NCI-H2171 (cell line): ENCODE measurements at places on chromosomes 11 and 22.
A peak's percentile ranks its signal among the peaks of the same experiment; 100 is the strongest.

DNA sequence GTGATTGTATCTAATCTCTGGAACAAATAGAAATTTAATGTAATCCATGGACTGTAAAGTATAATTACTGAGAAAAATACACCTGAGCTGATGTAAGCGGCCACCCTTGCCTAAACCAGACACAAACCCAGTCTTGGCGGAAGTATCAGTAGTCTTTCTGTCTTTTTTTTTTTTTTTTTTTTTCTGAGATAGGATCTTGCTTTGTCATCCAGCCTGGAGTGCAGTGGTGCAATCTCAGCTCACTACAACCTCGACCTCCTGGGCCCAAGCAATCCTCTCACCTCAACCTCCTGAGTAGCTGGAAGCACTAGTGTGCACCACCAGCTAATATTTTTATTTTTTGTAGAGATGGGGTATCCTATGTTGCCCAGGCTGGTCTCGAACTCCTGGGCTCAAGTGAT lies 5.5 kb upstream of the CXCR5 start:
- DNase-seq = no peak

GRCh38 chr22:20021196-20022181 lies 579 bp downstream of the TANGO2 start:
- no peak for DNase-seq

DNA sequence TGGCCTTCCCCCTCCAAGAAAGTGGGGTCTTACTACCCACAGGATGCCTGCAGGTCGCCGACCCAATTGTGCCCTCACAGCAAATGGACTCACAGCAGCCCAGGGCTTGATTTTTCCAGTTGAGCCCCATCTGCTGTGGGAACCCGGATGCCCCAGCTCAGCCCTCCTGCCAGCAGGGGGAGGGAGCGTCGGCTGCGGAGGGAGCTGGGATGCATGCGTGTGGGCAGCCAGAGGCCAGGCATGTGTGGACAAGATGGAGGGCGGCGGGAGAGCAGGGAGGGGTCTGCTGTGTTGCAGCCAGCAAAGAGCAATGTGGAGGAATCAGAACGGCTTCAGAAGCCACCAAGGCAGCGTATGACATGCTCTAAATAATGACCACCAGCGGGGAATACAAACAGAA lies 41.0 kb upstream of the EIF3D start:
- DNase-seq = no peak

DNA sequence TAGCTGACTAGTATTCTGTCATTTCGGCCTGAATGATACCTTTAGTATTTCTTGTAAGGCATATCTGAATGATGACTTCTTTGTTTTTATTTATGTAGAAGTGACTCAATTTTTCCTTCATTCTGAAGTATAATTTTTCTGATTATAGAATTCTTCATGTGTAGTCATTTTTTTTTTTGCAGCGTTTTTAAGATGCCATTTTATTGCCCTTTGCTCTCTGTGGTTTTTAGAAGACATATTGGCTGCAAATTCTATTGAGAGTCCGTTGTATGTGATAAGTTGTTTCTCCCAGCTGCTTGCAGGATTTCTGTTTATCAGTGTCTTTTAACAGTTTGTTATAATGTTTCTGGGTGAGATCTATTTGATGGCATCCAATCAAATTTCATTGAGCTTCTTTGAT lies 1224.8 kb downstream of the JRKL start:
- DNase-seq = no peak

DNA sequence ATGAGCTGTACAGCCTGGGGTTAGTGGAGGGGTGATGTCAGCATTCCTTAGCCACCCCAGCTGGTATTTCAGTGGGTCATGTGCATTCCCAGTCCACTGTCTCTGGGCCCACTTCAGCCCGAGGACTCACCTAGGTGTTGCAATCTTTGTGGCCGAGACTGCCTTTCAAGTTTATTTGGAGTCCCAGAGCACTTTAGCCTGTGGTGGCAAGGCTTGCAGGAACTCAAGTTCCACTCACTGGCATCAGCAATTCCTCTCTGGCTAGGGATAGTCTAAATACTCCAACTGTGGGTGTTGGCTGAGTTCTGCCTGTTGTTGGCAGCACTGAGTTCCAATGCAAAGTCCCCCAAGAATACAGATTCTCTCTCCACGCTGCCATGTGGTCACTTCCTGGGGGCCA lies 191.6 kb upstream of the PGR start:
- DNase-seq = no peak

- DNase-seq = no peak
Measured at GRCh38 chr22:37182101-37182948, 5.7 kb downstream of the C1QTNF6 start.

DNA sequence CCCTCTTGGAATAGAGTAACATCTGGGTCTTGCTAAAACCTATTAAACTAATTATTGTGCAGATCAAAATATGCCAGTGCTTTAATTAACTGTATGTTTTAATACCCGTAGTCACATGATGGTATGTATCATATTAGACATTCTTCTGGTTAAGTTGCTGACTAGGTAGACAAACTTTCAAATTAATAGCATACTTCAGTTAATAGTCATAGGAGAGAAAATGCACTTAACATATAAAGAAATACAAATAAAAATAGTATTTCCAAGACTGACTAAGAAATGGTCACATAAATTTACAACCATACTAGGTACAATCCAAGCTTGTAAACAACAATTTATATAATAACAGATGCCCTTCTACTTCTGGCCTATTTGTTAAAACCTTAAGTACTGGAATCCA lies 7.6 kb upstream of the EXPH5 start:
- DNase-seq = no peak

DNA sequence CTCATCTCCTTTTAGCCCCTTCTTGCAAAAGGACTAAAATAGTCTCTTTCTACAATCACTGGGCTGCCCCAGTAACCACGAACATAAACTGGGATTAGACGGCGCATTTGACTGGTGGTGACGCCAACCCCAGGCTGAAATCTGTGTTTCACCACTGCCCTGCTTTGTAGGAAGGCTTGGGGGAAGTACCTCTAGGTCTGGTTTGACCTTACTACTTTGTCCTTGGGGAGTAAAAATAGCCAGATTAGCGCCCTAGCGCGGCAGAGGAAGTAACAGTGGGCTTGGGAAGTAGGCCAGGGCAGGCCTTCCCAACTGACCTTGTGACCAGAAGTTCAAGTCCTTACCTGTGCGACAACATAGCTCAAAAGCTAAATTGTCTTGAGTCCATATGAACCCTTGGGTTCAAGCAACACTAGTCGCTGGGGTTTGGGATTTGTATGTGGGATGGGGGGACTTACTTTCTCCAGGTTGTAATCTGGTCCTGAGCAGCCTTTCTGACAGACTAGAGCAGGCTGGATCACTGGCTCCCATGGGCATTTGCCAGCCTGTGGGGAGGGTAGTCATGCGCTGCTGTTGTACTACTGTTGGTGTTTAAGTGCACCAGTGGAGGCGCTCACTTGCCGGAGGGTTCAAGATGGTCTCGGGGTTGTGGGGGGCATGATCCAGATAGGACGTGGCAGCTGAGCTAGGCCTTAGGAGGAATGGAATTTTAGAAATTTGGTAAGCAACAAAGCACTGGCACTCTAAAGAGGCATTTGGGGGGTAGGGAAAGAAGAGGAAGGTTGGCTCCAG lies 953 bp upstream of the PACS1 start:
- peak; percentile 60 for DNase-seq

GRCh38 chr11:92793189-92793588 lies 176.3 kb upstream of the MTNR1B start:
- no peak for DNase-seq

DNA sequence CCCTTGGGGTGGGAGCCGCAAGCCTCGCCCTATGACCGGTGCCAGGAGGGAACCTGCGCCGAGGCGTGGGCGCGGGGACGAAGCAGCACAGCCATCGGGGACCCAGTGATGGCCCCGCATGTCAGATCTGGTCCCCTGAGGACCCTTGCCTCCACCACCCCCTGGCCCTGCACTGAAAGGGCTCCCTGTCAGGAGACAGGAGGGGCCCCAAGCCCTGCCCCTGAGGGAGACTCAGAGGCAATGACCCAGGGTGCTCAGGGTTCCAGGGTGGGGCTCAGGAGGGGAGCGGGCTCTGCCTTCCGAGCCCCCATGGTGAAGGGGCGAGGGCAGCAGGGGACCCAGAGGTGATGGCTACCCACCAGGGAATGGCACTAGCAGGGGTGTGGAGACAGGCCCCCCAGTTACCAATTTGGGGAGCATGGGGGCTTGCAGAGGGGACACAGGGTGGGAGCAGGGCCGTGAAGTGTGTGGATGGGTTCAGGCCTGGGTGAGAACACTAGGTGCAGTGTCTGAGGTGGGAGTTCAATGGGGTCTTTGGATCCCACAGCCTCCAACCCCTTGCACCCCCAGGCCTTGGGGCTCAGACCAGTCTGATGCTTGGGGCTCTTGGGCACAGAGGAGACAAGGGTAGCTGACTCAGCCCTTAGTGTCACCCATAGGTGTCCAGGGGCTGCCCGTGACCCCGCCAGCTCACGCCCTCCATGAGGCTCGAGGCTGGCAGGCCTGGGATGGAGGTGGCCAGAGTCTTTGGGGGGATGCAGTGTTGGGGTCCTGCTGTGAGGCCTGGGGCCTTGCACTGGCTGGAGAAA lies 499 bp downstream of the LRRC56 start:
- no peak for DNase-seq

DNA sequence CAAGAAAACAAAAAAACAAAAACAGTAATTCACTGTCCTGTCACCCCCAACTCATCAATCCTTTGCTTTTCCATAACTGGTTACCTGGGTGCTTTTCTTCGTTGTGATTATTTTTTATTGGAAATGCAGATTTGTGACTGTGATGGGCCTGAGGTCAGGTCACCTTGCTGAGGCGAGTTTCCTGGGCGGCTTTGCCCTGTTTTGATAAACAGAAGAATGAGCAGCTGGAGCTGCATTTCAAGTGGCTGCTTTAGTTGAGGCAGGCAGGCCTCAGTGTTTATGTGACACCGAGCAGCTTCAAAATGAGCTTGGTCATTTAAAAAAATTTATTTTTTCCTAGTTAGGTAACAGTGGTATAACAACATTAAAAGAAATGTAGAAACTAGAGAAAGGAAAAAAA lies 22.2 kb downstream of the PTPRJ start:
- peak; percentile 49 for DNase-seq

GRCh38 chr11:110497231-110497978 lies 67.7 kb downstream of the FDX1 start:
- no peak for DNase-seq

DNA sequence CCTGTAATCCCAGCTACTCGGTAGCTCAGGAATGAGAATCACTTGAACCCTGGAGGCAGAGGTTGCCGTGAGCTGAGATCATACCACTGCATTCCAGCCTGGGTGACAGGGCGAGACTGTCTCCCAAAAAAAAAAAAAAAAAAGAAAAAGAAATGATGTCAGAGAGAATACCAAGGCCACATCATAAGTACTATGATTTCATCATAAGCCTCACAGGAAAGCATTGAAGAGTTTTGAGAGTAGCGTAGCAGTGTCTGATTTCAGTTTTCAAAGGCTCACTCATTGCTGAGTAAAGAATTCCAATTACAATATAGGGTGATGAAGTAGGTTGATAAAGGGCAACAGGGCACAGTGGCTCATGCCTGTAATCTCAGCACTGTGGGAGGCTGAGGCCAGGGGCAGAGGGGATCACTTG lies 88.8 kb downstream of the MRTFA start:
- DNase-seq = no peak

- DNase-seq = no peak
Measured at GRCh38 chr11:32829157-32829679, 509 bp upstream of the PRRG4 start.

DNA sequence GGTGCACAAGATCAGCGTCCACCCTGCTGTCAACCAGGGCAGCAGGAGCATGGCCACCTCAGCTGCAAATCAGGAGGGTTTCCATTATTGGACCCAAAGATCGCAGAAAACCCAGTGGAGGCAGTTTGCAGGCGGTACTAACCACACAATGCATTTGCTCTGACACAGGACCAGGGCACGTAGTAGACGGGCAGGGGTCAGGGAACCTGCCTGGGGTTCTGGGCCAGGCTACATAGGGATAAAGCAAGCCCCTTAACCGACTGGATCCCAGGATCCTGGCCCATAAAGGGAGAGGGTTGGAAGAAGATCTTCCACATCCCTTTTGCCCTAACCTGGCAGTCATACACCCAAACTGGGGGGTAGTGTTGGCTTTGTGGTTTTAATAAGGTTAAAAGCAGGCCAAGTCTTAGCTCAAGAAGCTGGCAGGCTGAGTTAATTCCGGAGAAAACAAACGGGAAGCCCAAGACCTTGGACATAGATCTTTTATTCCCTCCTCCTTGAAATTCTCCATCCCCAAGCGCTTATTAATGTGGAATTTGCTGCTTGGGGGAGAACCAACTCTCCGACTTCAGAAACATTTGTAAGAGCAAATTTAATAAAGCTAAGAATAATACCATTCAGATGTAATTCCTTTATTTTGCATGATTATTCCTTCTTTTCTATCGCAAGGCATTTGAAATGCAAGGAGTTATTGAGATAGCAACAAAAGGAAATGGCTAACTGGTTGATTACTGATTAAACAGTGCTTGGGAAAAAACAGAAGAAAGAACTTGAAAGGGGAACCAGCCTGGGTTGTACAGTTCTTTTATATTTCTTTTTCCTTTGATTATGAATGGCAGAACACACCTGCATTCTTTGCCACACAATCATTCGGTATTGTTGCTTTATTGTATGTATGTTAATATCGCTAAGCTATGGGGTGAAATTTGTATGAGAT lies 6.3 kb upstream of the ARHGAP8 start:
- DNase-seq = no peak

DNA sequence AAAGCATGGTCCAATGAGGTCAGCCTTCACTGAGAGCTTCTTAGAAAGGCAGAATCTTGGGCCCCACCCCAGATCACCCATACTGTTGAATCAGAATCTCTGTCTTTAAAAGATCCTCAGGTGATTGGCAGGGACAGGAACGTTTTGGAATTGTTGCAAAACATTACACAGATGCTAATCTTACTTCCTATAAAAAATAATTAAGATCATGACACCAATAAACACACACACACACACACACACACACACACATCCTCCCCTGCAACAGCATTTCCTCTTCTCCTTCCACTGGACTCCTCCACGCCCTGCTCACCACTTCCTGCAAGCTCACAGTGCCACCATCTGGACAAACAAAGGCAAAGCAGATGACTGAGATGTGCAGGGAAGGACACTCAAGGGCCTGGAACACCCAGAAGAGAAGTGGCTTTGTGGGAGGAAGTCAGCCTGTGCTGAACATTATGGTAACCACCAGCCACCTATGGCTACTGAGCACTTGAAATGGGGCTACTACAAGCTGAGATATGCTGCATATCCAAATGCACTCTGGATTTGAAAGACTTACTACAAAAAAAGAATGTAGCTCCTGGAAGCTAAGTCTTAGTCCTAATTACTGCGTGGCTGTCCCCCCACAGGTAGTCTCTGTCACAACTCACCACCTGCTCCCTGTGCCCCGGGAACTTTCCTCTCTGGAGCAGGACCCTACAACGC lies 65.6 kb downstream of the BTG4 start:
- peak; percentile 88 for DNase-seq

- no peak for DNase-seq
Measured at GRCh38 chr22:44328762-44329161, 16.0 kb upstream of the SHISAL1 start.

DNA sequence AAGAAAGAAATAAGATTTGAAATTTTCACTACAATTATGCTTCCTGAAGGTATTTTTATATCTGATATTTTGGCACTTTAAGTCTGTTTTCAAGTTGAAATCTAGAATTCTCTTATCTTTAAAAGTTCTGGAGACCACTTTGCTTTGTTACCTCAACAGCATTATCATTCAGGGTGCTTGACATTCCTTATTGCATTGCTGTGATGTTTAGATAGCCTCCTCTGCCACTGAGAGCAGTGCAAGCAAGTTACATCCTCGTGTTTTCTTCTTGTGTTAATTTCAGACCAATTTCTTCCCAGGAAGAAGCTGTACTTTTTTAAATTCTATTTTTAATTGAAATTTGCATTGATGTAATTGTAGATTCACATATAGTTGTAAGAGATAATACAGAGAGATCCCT lies 333.9 kb upstream of the KIRREL3 start:
- DNase-seq = no peak

- DNase-seq = no peak
Measured at GRCh38 chr22:50481440-50482106, at the start of gene ADM2. ADM2 (plus strand) TSS chr22:50481543; CDS start chr22:50481848, 305 bp downstream.
